ENCODE measurements at places on chromosomes 7 and 10.
A peak's percentile ranks its signal among the peaks of the same experiment; 100 is the strongest.

DNA sequence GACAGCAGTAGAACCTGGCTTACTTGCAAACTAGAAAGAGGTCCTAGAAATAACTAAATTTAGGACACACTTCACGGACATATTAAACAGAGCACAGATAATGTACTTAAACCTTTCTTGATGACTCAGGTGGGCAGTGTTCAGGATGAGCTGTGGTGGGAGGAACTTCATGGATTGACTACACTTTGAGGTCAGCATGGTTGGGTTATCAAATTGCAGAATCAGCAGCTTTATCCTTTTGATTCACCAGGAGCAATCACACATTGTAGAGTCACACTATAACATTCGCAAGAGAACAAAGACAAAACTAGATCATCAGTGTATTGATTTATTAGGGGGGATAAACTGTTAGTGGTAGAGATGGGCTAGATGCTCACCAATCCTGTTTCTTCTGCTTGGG, 38.6 kb upstream of the AGK start:
- DNase-seq, result no peak
- peak overlapping the region; percentile 80 for H3K4me3 ChIP-seq
- H3K4me1 ChIP-seq, result peaks cover 4% of the 10 kb centered on the region
- no peaks in the 10 kb centered on the region for H3K27me3 ChIP-seq

- no peaks in the 10 kb centered on the region for H3K27me3 ChIP-seq
- H3K27ac ChIP-seq, result peak overlapping the region; percentile 33
- peak; percentile 95 for DNase-seq
- H3K4me3 ChIP-seq, result peak overlapping the region; percentile 89
- no peaks in the 10 kb centered on the region for H3K36me3 ChIP-seq
Measured at GRCh38 chr7:22549667-22550513, 49.9 kb upstream of the STEAP1B start.

- no peaks in the 10 kb centered on the region for H3K4me1 ChIP-seq
- H3K27me3 ChIP-seq, result no peaks in the 10 kb centered on the region
Measured at GRCh38 chr10:361203-362081, 226.2 kb downstream of the ZMYND11 start.

DNA sequence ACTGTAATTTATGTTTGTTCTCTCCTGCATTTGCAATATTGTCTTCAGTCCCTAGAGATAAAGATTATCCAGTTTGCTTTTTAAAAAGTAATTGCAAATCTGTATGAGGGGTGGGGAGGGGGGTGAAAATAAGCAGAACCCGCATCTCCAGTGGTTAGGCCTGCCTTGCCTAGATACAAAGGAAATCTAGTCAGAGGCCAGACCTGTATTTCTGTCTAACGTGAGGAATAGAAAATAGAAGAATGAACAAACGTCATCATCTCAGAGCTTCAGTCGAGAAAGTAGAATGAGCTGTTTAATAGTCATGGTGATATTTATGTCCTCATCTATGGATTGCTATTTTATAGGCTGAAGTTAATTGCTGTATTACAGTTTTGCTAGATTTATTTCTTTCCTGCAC, 284.2 kb downstream of the BICC1 start:
- H3K4me1 ChIP-seq, result no peaks in the 10 kb centered on the region
- H3K36me3 ChIP-seq, result no peaks in the 10 kb centered on the region
- no peak overlapping the region for H3K4me3 ChIP-seq
- no peak overlapping the region for H3K27ac ChIP-seq
- H3K27me3 ChIP-seq, result no peaks in the 10 kb centered on the region
- DNase-seq, result no peak

DNA sequence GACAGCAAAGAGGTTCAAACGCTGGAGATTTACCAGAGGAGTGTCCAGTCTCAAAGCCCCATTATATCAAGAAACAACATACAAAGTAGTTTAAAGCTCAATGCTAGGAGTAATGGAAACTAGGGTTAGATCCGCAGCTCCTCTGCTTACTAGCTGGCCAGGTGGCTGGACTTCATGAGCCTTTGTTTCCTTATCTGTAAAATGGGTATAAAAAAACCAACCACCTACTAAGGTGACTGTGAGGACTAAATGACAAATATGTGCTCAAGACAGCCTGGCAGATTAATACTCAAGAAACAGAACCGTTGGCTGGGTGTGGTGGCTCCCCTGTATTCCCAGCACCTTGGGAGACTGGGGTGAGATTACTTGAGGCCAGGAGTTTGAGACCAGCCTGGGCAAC, 5.8 kb upstream of the RBM20 start:
- peaks cover 6% of the 10 kb centered on the region for H3K4me1 ChIP-seq
- H3K27ac ChIP-seq, result no peak overlapping the region
- DNase-seq, result no peak
- peaks cover 2% of the 10 kb centered on the region for H3K36me3 ChIP-seq
- peaks cover 13% of the 10 kb centered on the region for H3K27me3 ChIP-seq
- no peak overlapping the region for H3K4me3 ChIP-seq

GRCh38 chr7:96187735-96188134, 134.2 kb downstream of the SLC25A13 start:
- no peaks in the 10 kb centered on the region for H3K27me3 ChIP-seq
- no peaks in the 10 kb centered on the region for H3K4me1 ChIP-seq
- no peak overlapping the region for H3K27ac ChIP-seq
- H3K36me3 ChIP-seq, result peaks cover 34% of the 10 kb centered on the region
- no peak overlapping the region for H3K4me3 ChIP-seq
- no peak for DNase-seq

All from H9 (cell line).